Spinal cord (tissue), 10 donors: ENCODE measurements at places on chromosomes 5 and 9.

- H3K4me1 ChIP-seq, result no peaks in the 10 kb centered on the region
- DNase-seq, result no peak
- no peak overlapping the region for H3K4me3 ChIP-seq
- H3K27ac ChIP-seq, result no peak overlapping the region
- no peaks in the 10 kb centered on the region for H3K27me3 ChIP-seq
- H3K36me3 ChIP-seq, result peaks cover 10% of the 10 kb centered on the region
These were observed 244.2 kb downstream of the FOXD4L6 start for GRCh38 chr9:40884072-40884901.

GRCh38 chr9:72013292-72013760 lies 47.1 kb downstream of the C9orf57 start:
- no peaks in the 10 kb centered on the region for H3K27me3 ChIP-seq
- no peak for DNase-seq
- no peaks in the 10 kb centered on the region for H3K36me3 ChIP-seq

DNA sequence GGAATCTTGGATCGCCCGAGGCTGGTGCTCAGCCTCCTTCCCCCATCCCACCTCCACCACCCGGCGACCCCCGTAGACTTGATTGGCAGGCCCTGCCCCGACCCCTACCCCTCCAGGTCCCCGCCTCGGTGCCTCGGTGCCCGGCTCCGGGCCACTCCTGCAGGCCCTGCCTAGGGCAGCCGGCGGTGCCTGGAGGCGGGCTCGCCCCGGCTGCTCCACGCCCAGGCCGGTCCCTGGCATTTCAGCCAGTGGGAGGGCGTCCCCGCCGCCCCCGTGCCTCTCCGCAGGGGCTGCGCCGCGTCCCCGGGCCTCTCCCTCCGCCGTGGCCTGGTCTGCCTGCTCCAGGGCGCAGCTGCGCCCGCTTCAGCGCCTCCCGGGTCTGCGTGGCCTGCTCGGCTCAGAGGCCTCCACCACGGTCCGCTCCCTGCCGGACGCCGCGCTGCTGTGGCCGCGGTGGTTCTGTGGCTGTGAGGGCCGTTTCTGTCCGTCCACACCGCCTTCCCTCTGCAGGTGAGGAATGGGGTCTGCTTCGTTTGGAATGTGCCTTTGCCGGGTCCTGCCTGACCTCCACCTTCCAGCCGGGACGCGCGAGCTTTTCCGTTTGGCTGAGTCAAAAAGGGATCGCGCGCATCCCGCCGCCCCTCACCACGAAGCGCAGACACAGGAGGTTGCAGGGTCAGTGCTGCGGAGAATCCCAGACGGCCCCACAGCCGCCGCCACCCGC lies 48.3 kb upstream of the IRX4 start:
- H3K36me3 ChIP-seq, result peaks cover 10% of the 10 kb centered on the region
- H3K27ac ChIP-seq, result no peak overlapping the region
- H3K27me3 ChIP-seq, result peaks cover 31% of the 10 kb centered on the region
- DNase-seq, result no peak

DNA sequence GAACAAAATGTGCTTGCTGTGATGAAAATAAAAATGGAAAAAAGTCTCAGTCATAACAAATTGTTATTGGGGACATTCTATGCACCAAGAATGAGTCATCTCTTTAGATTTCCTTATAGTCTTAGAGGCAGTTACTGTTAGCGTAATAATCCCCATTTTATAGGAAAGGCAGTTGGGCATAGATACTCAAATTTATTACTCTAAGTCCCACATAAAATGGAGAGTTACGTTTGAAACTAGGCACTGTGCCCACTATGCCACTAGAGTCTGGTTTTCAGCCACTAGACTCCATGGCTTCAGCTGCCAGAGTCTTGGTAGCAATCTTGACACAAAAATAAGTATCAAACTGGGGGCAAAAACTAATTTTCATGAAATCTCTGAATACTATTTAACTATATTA lies 317.9 kb upstream of the MEF2C start:
- no peaks in the 10 kb centered on the region for H3K4me1 ChIP-seq
- no peaks in the 10 kb centered on the region for H3K27me3 ChIP-seq
- no peak overlapping the region for H3K27ac ChIP-seq
- H3K36me3 ChIP-seq, result no peaks in the 10 kb centered on the region

- no peak overlapping the region for H3K4me3 ChIP-seq
- no peak overlapping the region for H3K27ac ChIP-seq
- H3K27me3 ChIP-seq, result no peaks in the 10 kb centered on the region
- H3K36me3 ChIP-seq, result peaks cover 28% of the 10 kb centered on the region
These were observed 136.1 kb upstream of the RAPGEF1 start for GRCh38 chr9:131875828-131876485.

DNA sequence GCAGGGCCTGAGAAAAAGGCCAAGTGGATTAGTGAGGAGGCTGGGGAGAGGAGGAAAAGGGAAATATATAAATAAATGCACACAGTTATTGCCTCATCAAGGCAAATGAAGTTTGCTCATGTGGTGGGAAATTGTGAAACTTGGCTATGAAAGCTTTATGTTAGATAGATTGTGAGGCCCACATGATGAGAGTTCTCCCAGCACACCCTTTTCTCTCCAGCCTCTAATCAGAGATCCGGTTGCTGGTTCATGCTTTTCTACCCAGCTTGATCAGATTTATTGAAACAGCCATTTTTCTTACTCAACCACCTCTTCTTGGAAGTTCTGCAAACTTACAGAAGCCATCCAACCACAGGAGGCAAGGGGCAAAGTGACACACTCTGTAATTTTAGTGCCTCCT lies 125.8 kb upstream of the KLF4 start:
- H3K4me1 ChIP-seq, result no peaks in the 10 kb centered on the region
- no peak overlapping the region for H3K4me3 ChIP-seq
- no peak overlapping the region for H3K27ac ChIP-seq
- no peaks in the 10 kb centered on the region for H3K27me3 ChIP-seq
- DNase-seq, result no peak
- H3K36me3 ChIP-seq, result no peaks in the 10 kb centered on the region

GRCh38 chr5:132528021-132528420 lies 15.3 kb downstream of the IL5 start:
- H3K4me3 ChIP-seq, result no peak overlapping the region
- no peaks in the 10 kb centered on the region for H3K27me3 ChIP-seq
- H3K4me1 ChIP-seq, result peaks cover 6% of the 10 kb centered on the region
- H3K27ac ChIP-seq, result no peak overlapping the region

GRCh38 chr9:77170991-77171699 lies 6.2 kb upstream of the VPS13A start:
- no peaks in the 10 kb centered on the region for H3K4me1 ChIP-seq
- H3K27ac ChIP-seq, result no peak overlapping the region
- no peak for DNase-seq
- no peak overlapping the region for H3K4me3 ChIP-seq
- H3K27me3 ChIP-seq, result no peaks in the 10 kb centered on the region
